ENCODE measurements at places on chromosomes 11 and 22. TPM values are rescaled to one million over a fixed set of nuclear protein-coding genes. Genes with fewer than 3 reads are reported as not detected.

Gene CCDC116
- 0.22 TPM for total RNA-seq

Gene SLC7A4
- total RNA-seq = 0.14 TPM

Gene SCN3B
- 0.22 TPM for total RNA-seq

Gene ANO5
- not detected for total RNA-seq

Gene FADS1
- 159 TPM for total RNA-seq

Gene DUSP18
- total RNA-seq = 21.8 TPM

Gene SYT12
- under 0.01 TPM for total RNA-seq

Gene GLYAT
- total RNA-seq = not detected

Gene CELSR1
- under 0.01 TPM for total RNA-seq

Gene APOBEC3B
- 8.6 TPM for total RNA-seq

Gene INS
- total RNA-seq = not detected

Gene DBX1
- not detected for total RNA-seq

Gene KIF18A
- 5.9 TPM for total RNA-seq

Gene OR10A2
- total RNA-seq = not detected

Gene TEAD1
- total RNA-seq = 230 TPM

Gene TYR
- total RNA-seq = not detected

Gene AQP11
- total RNA-seq = 0.88 TPM

Gene APOBEC3F
- total RNA-seq = 2.0 TPM

Gene ABCC8
- not detected for total RNA-seq
